ENCODE measurements at places on chromosomes 2 and 18.

GRCh38 chr2:74865770-74866674 is 32.1 kb downstream of the HK2 start:
- no peak for DNase-seq

GRCh38 chr2:112618383-112618782 is 27.4 kb upstream of the SLC20A1 start:
- DNase-seq: peak; percentile 32

- no peak for DNase-seq
Measured at GRCh38 chr2:216857131-216857550, 2.7 kb downstream of the TNP1 start.

- DNase-seq: no peak
Measured at GRCh38 chr18:78499586-78499985, 480.0 kb upstream of the SALL3 start.

DNA sequence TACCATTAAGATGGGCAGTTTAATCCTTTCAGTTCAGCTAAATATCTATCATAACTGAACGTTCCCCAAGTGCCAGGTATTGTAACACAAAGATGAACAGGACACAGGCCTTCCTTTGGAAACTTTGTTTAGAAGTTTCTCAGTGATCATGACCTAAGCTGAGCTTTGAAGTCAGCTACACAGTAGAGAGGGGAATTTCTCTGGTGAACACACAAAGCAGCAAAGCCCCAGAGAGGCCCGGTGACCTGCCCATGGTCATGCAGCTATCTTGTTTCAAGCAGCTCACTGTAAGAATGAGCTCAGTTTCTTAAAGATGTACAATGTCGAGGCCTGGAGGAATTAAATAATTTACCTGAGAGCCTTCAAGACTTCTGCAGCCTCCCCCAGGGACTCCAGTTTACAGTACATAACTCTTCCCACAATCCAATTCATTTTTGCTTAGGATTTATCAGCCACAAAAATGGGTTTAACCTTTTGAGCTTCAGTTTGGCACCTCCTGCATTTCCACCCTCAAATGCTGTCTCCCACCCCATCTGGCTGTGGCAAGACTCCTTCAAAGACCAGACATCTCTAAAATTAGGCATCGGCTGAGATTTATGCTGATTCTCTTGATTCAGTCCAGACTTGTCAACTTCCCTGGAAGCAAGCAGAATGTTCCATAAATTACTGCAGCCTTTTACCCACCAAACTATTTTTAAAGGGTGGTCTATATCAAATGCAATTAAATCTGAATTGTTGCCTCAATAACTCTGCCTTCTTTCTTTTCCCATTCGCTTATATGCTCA is 325.6 kb downstream of the TXNL1 start:
- no peak for DNase-seq

- no peak for DNase-seq
Measured at GRCh38 chr2:185807351-185807750, 68.7 kb downstream of the FSIP2 start.

GRCh38 chr2:190318931-190319554 is 583 bp downstream of the HIBCH start:
- no peak for DNase-seq

DNA sequence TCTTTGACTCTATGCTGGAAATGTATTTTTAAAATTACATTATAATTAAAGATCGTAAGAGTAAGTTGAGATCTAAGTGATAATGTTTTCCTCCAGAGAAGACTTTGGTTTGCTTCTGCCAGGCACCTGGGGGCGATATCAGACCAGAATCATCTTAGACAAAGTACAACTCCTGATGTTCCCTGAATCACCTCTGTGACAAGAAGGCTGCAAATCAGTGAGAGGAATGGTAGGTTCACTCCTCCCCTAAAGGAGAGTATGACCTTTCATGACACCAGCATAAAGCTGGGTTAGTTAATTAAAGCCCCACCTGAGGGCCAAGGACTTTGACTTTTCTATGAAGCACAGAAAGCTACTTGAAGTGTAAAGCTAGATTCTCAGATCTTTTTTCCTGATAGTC is 114.4 kb upstream of the DTNA start:
- DNase-seq: no peak

DNA sequence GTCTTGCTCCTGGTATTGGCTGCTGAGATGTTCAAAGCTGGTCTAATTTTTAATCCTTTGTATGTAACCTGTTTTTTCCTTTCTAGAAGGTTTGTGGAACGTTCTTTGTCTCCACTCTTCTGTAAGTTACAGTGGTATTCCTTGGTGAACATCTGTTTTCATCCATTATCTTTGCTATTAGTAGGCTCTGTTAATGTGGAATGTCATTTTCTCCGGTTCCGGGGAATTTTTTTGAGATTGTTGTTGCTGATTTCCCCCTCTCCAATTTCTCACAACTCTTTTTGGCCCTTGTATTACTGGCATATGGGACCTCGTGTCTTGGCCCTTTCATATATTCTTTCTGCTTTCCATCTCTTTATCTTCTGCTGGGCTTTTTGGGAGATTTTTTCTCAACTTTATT is 63.4 kb downstream of the LCLAT1 start:
- no peak for DNase-seq

GRCh38 chr2:219643788-219644398 is 16.5 kb downstream of the SLC4A3 start:
- DNase-seq: no peak

DNA sequence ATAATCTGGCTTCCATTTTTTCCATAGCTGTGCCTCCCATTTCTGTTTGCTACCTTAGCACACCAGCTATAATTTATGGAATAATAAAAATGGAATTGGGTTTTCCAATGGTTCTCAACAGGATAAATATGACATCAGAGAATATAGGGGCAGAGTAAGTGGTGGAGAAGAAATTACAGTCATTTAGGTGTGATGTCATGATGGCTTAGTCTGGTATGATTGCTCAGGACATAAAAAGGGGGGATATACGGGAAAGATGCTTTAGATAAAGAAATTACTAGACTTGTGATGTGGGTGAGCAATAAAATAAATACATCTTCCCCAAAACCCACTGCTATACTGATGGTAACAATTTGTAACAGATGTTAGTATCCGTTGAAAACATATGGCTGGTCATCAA is 21.6 kb upstream of the KIF5C start:
- no peak for DNase-seq

DNA sequence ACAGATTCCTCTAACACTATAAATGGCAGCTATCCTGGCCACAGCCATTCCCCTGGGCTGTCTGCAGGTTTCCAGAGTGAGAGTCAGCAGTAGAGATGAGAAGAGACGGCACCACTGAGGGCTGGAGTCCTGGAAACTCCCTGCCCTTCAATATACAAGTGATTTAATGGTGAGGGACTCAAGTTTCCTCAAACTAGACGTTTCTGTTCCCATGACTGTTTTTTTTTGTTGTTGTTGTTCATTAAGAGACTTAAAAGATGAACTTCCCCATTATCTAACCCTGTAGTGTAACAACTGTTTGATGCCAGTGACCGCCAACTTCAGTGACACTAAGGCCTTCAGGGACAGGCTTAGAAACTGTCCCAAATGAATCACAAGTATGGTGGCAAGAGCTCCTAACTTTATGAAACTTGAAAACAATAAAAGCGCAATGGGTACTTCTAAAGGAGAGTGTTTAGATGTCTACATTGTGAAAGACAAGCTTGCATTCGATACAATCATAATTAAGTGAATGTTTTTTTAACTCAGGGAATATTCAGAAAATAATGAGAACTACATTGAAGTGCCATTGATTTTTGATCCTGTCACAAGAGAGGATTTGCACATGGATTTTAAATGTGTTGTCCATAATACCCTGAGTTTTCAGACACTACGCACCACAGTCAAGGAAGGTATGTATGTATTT is 34.0 kb downstream of the IL1R2 start:
- no peak for DNase-seq

DNA sequence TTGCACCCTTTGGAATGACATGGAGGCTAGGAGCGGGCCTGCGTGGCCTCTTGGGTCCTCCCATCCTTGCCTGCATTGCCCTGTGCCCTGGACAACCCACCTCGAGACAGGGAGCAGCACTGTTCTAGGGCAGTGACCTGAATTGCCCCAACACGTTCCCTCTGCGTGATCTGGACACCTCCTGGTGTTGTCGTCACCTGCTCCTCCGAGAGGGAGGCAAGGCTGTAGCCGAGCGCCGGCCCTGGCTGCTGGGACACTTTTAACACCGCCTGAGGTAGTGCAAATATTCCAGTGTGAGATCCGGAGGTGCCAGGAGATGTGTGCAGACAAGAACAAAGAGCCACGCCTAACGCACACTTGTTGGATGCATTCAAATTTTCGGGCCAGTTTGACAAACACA is 131.5 kb downstream of the SMAD7 start:
- DNase-seq: no peak

- DNase-seq: peak; percentile 65
Measured at GRCh38 chr2:17879137-17879912, 858 bp downstream of the KCNS3 start.

- no peak for DNase-seq
Measured at GRCh38 chr2:109393662-109393972, 220.1 kb downstream of the SEPTIN10 start.

DNA sequence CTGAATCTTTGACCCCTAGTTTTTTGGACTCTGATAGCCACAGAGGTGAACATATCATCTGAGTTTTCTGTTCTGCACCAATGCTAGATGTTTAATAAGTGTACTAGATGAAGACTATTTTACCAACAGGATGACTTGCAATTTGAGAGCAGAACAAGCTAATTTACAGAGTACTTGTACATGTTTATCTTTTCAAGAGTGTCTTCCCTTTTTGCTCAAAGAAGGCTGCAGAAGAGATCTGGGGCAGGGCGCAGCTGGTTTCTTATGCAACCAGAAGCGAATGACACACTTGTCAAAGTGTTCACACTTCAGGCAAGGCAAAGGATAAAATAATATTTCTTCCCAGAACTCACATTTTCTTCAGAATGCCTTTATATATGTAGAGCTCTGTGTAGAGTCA is 86.0 kb downstream of the VWA3B start:
- no peak for DNase-seq

DNA sequence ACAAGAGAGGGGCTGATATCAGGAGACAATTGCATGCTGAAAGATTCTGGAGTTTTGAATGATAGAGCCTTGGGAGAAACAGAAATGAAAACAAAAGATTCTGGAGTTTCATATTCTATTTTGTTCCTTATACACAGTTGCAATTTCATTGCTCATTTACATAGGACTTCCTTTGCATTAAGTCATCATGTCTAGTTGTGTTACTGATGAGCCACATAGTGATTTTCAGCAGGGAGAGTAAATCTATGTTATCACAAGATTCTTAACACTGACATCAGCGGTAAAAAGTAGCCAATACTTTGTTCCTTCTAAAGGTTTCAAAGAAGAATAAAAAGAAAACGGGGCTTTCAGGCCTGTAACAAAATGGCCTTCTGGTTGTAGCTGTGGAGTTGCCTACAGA is 7.1 kb downstream of the ADAM17 start:
- no peak for DNase-seq

DNA sequence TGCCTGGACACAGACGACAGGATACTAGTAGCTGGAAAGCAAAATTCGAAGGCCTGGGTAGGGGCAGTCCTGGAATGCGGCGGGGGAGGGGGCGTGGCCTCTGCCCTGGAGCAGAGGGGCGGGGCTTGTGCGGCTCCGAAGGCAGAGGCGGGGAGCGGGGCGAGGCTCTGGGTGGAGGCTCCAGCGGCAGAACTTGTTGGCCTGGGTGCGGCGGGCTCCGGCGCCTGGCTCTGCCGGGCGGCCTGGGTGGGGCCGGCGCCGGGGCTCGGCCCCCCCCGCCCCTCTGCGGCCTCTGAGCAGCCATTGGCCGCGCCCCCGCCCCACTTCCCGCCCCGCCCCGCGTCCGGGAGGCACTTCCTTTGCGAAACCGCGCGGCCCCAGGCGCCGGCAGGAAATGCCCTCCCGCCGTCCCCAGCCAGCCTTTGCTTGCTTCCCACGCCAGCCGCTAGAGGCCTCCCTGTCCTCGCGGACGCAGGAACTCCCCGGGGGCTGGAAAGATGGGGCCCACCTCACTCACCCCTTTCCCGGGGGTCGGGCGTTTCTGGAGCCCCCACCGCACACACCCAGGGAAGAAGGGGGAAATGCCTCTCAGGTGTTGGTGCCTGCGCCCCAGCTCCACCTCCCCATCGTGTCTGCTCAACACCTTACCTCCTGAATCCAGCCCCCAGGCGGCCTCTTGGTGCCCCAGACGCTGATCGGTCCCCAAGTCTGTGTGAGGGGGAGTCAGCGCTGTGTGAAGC is 6.7 kb downstream of the CTDSP1 start:
- DNase-seq: peak; percentile 92

GRCh38 chr18:76384861-76385680 is 110.0 kb downstream of the ZNF516 start:
- DNase-seq: no peak

DNA sequence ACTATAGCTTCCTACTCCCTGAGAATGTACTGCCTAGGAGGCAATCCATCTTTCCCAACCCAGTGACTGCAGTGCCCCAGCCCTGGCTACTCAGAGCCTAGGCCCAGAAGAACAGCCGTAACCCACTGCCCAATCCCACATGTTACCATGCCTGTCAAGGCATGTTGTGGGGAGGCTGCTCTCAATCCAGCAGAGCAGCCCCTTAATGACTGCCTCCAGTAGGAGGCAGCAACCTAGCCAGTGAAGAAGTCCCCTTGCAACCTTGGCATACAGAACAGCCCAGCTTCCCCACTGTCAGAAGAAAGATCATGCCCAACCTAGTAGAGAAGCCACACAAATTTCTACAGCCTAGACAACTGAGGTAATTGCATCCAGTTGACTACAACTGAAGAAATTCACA is 44.2 kb upstream of the CDH7 start:
- DNase-seq: no peak

DNA sequence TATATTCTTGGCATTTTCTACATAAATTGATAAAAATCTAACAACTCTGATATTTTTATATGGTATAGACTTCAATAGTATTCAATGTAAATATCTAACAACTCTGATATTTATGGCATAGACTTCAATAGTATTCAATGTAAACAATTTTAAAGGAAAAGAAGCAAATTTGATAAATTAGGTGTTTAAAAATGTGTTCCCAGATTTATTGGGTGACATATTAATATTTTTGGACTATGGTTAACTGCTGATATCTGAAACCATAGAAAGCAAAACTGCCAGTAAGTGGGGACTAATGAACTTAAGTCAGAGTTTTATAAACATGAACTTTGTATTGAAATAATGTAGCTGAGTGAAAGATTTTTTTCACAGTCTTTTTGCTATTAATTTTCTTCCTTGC is 1576.0 kb upstream of the DDX18 start:
- DNase-seq: no peak

DNA sequence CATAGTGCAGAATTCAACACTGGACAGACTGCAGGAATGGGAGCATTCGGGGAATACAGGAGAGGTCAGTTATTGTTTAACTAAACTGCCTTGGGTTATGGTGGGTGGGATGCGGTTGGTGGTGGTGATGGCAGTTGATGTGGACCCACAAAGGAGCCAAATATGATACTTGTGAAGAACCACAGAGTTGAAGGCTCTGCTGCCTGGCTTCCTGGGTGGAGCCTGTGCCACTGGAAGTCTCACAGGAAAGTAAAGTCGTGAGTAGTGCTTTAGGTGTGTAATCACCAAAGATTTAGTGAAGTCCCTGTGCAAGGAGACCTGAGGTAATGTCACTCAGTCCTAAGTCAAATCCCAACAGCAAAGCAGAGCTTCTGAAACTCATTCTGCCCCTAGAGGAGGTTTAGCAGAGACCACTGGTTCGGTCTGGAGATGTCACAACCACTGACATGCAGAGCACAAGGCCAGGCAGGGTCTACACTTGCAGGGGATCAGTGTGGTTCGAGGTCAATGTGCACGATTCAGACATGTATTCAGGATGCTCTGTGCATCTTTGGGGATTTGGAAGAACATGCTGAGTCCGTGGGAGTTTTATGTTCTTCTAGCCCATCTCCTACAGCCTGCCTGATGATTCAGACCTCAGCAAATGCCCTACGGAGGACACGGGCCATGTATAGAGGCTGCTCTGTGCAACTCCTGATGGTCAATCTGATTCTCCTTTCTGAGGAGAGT is 1150.9 kb downstream of the RPIA start:
- DNase-seq: no peak

All from KBM-7 (cell line).